ENCODE measurements at places on chromosomes 6 and 20.
A peak's percentile ranks its signal among the peaks of the same experiment; 100 is the strongest.

- DNase-seq, result no peak
These were observed 154.6 kb downstream of the PTPRT start for GRCh38 chr20:43034981-43035724.

DNA sequence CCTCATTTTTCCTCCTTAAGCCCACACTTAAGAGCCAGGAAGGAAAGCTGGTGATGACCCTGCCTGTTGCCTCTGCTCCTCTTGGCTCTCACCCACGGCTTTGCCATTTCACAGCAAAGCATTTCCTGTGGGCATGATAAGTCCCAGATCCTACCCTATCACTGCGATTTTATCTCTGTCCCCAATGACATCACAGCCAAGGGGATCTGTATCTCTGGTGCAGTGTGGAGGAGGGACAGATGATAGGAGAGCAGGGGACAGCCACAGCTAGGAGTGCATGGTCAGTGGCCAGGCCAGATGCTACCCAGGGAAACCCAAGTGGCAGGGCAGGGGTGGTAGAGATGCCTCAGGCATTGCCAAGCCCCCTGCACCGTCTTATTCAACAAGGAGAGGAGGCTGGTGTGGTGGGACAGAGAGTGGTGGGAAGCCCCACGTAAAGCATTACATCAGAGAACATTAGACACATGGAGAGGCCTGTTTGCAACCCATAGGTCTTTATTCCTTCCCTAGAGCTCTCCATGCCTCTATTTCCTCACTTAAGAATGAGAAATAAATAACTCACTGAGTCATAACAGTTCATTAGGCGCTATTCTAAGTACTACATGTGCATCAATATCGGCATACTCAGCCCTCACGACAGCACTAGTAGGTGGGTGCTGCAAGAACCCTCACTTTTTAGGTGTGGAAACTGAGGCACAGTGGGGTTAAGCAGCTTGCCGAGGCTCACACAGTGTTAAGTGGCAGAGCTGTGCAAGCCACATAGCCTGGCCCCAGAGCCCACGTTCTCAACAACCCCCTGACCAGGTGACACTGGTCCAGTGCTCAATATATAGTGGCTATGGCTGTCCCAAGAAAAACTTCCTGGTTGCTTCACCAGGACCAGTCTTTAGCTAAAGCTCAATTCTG is 4.6 kb downstream of the TFEB start:
- no peak for DNase-seq

GRCh38 chr6:33018418-33018817 is 9.0 kb upstream of the HLA-DOA start:
- DNase-seq, result no peak

GRCh38 chr6:45609141-45609638 is 231.5 kb upstream of the SUPT3H start:
- DNase-seq, result no peak

DNA sequence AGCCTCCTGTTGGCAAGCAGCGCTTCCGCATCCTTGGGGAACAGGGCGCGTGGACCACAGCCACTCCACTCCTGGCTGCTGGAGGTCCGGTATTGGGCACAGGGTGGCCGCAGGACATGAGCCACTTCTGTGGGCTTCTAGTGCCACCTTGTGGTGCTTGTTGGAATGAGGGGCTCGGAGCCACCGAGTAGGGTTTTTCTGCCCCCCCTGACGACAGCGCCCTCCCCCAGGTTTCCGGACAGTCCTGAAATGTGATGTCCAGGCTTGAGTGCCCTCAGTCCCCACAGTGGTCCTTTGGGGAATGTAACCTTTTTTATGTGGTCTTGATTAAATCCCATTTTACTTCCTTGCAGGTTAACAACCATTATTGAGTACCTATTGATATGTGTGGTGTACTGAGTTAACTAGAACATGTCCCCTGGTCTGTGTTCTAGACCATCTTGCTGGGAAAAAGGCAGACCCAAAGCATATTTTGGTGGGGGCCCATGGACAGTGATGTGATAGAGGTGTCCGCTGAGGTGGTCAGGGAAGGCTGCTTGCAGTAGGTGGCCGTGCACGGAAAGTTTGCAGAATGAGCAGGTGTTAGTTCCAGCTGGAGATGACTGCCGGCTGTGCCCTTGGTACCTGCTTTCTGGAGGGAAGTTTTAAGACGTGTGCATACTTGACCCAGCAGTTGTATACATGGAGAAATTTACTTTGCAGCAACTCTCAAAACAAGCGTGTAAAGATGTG is 70.0 kb downstream of the PTPN1 start:
- DNase-seq, result no peak

DNA sequence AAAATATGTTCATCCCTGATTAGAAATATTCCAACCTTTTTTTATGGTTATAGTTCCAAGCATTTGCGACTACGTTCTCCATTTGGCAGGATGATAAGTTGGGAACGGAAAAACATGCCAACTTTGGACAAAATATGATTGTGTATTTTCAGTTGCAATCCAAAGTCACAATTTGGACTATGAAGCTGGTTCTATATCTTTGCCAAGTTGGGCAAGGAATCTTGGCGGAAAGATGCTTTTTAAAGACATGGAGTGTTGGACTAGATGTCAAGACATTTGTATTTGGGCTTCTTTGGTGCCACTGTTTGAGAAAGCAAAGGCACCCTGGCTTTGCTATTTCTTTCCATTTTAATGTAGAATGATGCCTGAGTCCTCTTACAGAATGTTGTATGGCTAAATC is 33.3 kb upstream of the JAG1 start:
- DNase-seq, result no peak

- no peak for DNase-seq
These were observed 13.6 kb downstream of the GFOD1 start for GRCh38 chr6:13473768-13474165.

GRCh38 chr20:43715044-43715443 is 11.8 kb downstream of the GTSF1L start:
- DNase-seq, result no peak

DNA sequence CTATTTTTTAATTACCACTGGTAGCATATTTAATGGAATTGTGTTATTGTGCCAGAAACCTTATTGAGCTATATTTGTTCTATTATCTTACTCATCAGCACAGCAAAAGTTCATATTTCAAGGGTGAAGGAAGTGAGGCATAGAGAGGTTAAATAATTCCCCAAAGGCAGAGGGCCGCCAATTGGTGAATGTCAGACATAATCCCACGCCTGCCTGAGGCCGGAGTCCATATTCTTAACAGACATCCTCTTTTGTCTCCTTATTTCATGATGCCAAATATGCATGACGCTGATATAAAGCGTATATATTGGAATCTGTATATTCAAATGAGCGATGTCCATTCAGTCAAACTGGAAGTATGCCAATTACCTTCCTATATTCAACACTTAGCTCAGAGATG is 505.0 kb upstream of the SLC35B3 start:
- no peak for DNase-seq

DNA sequence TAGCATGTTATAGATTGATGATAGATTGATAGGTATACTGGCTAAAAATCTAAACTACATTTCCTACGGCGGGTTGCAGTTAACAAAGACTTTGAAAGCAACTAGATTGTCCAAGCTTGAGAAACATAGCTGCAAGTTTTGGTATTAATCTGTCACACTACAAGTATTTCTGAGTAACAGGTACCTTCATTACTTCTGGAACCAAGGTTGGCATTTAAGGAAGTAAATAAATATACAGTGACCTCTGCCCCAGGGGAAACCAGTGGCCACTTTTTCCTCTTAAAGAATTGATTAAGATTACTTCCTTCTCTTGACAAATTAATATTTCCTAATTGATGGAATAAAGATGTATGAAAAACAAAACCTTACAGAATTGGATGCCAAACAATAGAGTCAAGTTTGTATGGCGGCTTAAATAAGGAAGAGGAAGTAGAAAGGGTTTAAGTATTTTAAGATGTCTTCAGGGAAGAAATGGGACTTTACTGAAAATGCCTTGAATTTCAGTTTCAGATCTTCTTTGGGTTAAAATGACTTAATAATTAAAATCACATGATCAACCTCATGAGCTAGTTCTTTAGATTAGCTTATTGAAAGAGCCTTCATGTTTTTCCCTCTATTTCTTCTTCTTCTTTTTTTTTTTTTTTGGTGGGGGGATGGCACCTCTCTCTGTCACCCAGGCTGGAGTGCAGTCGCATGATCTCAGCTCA is 132.8 kb downstream of the DOK5 start:
- no peak for DNase-seq

DNA sequence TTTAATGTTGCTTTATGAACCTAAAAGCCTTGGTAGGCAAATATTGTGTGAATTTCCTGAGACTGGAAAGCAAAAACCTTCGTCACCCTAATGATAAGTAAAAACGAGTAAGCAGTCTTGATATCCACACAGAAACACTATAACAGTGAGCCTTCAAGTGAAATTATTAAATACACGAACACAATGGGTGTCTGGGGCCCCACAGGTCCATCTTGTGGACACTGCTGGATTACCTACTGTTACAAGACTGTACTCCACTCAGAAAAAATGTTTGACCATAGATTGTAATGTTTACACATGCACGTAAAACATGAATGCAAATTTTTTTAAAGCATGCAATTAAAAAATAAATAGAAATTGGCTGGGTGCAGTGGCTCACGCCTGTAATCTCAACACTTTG is 466.9 kb downstream of the CD83 start:
- DNase-seq, result no peak

DNA sequence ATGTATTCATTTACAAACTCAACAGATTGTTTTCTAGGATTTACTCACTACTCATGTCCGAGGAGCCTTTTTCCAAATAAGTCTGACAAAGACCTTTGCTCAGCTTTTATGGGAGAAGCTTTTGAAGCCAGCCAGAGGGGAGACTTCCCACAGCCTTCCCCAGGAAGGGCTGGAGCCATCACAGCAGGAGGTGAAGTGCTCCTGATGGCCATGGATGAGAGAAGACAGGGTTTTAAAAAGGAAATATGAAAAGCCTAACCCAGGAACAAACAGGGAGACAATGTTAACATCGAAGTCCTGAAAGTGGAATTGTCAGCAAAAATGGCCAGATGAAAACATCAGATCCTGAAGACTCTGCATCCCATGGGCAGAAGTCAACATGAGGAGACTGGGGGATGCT is 11.6 kb upstream of the TAGAP start:
- DNase-seq, result no peak

DNA sequence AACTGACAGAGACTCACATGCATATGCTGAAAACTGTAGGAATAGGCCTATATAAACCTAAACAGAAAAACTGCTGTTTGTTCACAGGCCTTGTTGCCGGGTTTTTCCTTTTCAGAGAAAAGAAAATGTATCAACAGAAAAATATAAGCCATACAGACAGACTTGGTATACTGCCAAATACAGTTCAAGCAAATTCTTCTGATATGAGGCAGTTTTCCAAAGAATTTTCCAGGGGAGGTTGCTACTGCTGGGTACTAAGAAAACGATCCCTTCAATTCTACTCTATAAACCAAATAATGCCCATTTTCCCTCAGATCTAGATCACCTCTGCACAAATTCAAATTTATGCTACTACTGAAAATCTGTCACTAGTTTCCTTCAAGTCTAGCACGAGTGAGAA is 59.4 kb downstream of the ME1 start:
- DNase-seq, result no peak

GRCh38 chr20:38228436-38228835 is 32.1 kb downstream of the KIAA1755 start:
- DNase-seq, result no peak

DNA sequence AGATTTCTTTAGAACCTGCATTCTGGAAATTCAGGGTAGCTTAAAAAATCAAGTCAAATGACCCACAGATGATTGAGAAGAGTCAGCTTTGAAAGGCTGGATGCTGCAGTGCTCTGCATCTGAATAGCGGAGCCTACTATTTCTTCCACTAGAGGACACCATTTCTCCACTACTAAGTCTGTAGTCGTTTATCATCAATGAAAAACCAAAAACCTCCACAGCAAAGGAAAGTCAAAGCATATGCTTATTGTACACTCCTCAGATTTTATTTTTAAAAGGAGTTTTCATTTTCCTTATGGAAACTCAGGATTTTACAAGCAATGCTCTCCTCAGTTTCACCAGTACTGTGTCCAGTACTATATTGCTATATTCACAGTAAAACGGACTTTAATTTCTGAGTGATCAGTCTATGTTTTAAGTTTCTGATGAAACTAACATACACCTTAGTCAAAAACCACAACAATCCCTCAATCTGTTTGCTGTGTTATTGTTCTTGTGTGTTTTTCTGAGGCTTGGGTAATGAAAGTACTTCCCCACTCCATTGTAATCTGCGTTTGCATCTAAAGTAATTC is 50.5 kb upstream of the ENPP5 start:
- DNase-seq, result no peak

- DNase-seq, result peak; percentile 41
These were observed 78.9 kb downstream of the OLIG3 start for GRCh38 chr6:137415127-137415833.

DNA sequence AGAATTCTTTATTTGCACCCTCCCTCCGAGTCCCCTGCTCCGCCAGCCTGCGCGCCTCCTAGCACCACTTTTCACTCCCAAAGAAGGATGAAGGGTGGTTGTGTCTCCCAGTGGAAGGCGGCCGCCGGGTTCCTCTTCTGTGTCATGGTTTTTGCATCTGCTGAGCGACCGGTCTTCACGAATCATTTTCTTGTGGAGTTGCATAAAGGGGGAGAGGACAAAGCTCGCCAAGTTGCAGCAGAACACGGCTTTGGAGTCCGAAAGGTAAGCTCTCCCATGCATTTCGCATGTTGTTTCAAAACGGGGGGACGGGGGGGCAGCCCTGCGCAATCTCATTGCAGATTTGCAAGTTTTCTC is 357 bp downstream of the PCSK2 start:
- DNase-seq, result no peak

DNA sequence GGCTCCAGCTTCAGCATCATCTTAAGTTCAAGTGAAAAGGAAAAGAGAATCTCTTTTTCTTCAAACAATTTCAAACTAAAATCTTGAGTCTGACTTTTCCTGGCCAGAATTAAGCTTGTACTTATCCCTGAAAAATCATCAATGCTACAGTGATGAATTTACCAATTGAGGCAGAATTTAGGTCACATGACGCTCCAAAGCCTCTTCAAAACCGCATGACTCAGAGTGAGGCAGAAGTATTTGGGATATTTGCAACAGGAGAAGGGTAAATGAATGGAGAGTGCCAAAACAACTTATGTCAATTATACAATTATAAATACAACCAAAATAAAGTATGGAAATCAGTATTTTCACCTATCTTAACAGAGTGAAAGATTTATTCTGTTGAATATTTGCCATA is 515.5 kb downstream of the COL12A1 start:
- no peak for DNase-seq

GRCh38 chr20:61649860-61650162 is 397.8 kb downstream of the CDH4 start:
- DNase-seq, result no peak

GRCh38 chr6:240151-240550 is 52.1 kb upstream of the DUSP22 start:
- DNase-seq, result no peak

GRCh38 chr6:16637635-16638034 is 123.6 kb downstream of the ATXN1 start:
- no peak for DNase-seq
